Brain (organoid and tissue), 16 donors: ENCODE measurements at places on chromosomes 4 and X. TPM values are rescaled to one million over a fixed set of nuclear protein-coding genes. Genes with fewer than 3 reads are reported as not detected.
A peak's percentile ranks its signal among the peaks of the same experiment; 100 is the strongest.

GRCh38 chr4:92825256-92825655 is 521.5 kb downstream of the GRID2 start:
- no peak for DNase-seq

DNA sequence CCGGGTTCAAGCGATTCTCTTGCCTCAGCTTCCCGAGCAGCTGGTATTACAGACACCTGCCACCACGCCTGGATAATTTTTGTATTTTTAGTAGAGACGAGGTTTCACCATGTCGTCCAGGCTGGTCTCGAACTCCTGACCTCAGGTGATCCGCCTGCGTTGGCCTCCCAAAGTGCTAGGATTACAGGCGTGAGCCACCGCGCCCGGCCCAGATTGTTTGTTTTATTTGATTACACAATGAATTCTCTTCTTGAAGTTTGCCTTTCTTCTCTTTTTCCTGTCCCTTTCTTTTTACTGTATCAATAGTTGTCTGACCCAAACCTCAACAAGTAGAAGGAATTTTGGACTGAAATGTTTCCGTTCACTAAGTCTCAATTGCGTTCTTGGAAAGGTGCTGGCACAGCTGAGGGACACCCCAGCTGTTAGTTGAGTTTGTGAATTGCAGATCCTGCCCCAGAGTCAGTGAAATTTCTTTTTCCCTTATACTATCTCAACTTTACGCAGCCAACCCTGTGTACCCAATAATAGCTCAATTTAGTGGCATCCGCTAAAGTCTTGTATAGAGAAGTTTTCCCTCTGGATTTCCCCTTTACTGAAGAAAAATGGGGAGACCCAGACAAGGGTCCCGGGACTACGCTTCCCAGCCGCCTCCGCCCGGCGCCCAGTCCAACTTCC is 639 bp upstream of the MTM1 start:
- no peak for DNase-seq

- no peak for DNase-seq
Measured at GRCh38 chrX:21943460-21944135, 3.1 kb downstream of the SMS start.

GRCh38 chrX:48761674-48762471 is at the start of gene GLOD5:
Gene GLOD5, plus strand, starts transcription at chrX:48761747. Its CDS starts 44 bp downstream, at chrX:48761791.
- peak; percentile 21 for DNase-seq

DNA sequence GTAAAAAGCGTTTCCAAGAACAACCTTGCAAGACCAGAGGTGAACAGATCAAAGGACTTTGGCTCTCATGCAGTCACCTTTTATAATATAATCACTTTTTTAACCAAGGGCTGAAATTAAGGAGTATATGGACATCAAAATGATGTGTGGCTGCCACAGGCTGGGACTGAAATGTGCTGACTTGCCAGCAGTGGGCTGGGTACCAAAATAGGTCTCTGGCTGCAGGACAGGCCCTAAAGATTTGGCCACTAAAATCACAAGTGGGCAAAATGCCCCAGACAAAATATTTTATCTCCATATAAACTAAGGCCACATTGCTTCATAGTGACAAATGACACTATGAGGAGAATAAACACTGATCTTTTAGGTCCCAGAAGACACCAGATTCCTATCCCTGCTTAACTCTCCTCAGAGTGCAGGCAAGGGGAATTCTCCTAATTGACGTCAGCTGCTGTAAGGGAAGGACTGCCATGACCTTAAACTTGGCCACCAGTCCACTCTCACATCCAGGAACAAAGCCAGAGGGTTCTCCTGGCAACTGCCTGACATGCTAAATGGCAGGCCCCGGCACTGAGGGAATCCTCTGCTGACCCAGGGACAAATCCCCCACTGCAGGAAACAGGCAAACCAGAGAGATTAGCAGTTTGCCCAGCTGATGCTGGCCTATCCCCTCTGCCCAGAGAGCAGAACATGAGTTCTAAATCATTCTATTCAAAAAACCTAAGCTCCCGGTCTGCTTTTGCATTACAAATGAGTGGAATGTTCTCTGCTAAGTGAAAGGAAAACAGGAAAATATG is 155.8 kb downstream of the PPP3CA start:
- peak; percentile 80 for DNase-seq

GRCh38 chrX:94977986-94978385 is 1304.0 kb downstream of the FAM133A start:
- no peak for DNase-seq

GRCh38 chrX:8139716-8140115 is 31.4 kb downstream of the VCX2 start:
- DNase-seq = no peak

GRCh38 chr4:98921292-98921691 is 7.6 kb downstream of the EIF4E start:
- DNase-seq = no peak

GRCh38 chrX:644304-645281 is 14.0 kb downstream of the SHOX start:
- peak; percentile 15 for DNase-seq

- no peak for DNase-seq
Measured at GRCh38 chrX:9153300-9153699, 119.4 kb upstream of the FAM9B start.

DNA sequence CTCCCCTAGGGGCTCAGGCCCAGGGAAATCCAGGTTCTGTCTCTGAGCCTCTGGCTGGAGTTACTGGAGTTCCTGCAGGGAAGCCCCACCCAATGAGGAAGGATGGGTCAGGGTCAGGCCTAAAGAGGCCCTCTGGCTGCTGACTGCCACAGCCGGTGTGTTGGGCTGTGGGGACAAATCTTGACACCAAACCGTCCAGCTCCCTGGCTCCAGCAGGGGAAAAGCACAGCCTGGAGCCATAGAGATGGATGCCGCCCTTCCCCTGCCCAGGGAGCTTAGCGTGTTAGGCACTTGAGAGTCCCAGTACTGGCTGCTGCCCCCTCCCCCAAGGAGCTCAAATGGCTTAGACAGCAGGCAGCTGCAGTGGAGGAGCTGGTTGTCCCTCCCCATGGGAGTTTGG is 321.3 kb upstream of the LCORL start:
- no peak for DNase-seq

DNA sequence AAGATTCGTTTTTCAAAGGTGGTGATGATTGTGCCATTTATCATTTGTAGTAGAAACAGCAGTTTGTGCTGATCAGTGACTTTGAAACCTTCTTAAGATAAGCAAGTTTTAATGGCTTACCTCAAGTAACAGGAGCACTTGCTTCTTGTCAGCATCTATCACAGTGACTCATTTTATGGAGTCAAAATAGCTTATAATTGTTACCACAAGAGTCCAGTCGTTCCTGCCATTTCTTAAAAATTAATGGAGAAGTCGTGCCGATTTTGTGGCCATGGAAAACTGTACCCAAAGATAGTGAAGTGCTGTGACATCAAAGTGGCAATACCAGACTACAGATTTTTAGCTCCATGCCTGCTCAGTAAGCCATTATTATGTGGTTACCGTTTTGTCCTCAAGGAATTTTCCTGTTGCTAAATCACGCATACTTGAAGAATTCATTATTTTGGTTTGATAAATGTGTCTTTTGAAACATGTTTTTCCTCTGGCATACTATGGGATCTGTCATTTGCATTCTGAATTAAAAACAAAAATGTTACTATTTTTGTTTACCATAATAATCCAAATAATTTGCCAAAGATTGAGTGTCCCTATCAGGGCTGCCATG is 129.9 kb downstream of the CBR4 start:
- DNase-seq = no peak

- DNase-seq = no peak
Measured at GRCh38 chr4:3073158-3074077, 920 bp downstream of the HTT-AS start.

DNA sequence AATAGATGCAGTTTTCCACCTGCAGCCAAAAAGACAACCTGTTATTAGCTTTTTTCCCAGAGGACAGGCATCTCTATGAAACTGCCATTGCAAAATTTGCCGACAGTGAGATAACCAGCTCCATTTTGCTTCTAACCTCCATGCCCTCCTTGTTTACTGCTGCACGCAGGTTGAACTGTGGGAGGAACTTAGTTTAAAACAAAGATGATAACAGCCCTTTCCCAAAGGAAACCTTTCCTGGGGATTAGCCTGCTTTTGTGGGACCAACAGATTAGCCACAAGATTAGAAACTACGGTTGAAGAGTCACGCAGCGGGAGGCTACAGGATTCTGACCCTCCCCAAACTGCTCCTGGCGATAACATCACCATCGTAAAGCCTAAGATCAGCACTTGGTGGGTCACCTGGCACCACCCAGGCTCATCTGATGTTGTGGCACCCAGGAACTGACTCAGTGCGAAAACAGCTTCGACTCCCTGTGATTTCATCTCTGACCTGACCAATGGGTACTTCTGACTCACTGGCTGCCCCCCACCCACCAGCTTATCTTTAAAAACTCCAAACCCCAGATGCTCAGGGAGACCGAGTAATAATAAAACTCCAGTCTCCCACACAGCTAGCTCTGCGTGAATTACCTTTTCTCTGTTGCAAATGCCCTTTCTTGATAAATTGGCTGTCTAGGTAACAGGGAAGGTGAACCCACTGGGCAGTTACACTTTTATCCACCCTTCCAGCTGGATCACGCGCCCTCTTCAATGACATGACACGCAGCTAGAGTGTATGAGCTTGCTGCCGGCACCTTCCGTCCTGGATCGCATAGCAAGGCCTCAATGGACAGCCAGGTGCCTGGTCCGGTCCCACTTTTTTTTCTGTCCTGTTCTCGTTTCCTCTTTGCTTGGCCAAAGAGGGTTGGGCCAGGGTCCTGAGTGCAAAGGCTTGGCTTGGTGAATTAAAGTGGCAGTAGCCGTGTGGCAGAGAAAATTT is 27.2 kb downstream of the NOP14 start:
- DNase-seq = no peak

DNA sequence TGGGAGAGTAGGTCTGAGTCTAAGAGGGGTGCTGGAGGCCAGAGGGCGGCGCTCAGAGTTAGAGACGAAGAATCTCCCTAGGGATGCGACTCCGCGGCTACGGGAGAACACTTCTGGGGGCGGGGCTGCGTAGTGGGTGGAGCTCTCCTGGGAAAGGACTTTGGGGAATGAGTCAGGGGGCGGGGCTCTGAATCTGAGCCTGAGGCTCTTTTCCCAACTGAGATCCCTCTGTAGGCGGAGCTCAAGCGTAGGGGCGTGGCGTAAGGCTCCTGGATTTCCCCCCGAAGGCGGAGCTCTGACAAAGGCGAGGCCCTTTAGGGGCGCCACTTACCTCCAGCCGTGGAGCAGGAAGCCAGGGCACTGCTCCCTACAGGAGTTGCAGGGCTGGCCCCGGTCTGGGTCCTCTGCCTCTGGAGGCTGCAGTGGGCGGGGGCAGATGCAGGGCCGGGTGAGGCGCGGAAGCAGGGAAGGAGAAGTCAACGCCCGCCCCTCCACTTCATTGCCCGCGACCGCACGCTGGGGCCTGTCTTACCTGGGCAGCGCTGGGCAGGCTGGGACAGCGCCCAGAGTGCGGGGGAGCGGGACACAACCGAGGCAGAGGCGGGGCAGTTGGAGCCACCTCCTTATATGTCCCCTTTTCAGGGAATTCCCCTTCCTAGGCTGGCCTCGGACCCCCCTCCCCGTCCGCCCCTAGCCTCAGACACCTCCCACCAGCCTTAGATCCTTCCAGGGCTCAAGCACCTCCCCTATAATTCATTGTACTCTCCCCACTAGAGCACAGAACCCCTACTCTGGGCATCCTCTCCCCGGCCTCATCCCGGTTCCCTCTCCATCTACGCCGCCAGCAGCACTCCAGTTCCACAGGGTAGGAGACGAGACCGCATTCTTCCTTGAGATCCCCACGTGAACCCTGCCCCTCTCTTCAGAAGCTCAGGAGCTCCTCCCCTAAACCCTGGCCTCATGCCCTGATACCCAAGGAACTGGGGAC is 1.6 kb downstream of the PRICKLE3 start:
- peak; percentile 71 for DNase-seq

Gene AREG
- not detected for polyA plus RNA-seq

Gene MAGEA12
- polyA plus RNA-seq = 0.51 TPM

Gene PPP2R2C
- polyA plus RNA-seq = 48.1 TPM

Gene PTPN13
- 5.0 TPM for polyA plus RNA-seq

Gene TMPRSS11A
- polyA plus RNA-seq = not detected

Gene ARMCX2
- 31.1 TPM for polyA plus RNA-seq

Gene TMEM255A
- polyA plus RNA-seq = 1.4 TPM

Gene SSX2B
- polyA plus RNA-seq = not detected
